HFFc6 (cell line): ENCODE measurements at places on chromosomes 7 and 10. TPM values are rescaled to one million over a fixed set of nuclear protein-coding genes. Genes with fewer than 3 reads are reported as not detected.
A peak's percentile ranks its signal among the peaks of the same experiment; 100 is the strongest.

The TACC2 gene
- 15.5 to 16.9 TPM (median 15.5 TPM) in 3 replicates for total RNA-seq

The WNT8B gene
- total RNA-seq, result not detected in 3 replicates

The MYH16 gene
- total RNA-seq, result not detected in 2 replicates

- no peak for DNase-seq
Observed at GRCh38 chr10:104069613-104070012, 16.1 kb downstream of the COL17A1 start.

DNA sequence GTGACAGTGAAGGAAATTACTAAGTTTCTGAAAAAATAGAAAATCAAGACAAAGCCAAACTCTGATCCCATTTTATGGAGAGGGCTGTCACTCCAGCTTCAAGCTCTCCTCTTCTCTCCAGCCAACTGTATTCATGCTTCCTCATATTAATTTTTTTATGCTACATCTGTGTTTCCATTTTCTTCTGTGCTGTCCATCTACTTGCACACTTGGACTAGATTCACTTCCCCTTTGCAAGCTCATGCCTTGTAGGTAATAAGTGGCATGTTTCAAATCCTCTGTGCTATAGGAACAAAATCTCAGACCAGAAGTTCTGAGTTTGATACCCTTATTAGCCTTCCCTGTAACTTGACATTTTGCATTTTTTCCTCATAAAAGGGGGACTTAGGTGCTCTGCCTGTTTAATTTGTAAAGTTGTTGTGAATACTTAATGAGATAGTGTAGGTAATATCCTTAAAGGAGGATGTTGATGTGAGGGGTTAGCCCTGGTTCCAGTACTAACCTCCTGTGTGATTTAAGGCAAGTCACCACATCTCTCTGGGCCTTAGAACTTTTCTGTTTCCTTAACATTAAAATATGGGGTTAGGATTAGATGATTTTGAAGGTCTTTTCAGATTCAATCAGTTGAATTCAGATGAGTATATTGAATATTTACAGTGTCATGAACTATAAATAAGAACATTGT, 358.8 kb downstream of the BBS9 start:
- no peak for DNase-seq

GRCh38 chr10:105586451-105587098, 945.5 kb downstream of the SORCS3 start:
- no peak for DNase-seq

DNA sequence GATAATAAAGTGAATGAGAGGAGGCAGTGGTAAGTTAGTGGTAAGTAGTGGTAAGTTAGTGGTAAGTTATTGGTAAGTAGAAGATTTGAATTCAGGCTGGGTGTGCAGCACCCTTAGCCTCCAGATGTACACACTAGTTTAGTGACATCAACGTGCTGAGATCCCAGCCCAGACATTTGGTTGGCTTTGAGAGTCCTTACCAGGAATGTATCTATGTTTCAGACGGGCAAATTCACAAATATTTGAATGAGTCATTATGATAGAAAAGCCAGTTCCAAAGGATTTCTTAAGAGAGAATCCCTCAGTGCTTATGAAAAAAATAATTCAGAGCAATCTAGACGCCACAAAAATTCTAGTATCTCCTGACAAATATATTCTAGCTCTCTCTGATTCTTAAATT, 70.0 kb downstream of the ARL4A start:
- peak; percentile 82 for DNase-seq

DNA sequence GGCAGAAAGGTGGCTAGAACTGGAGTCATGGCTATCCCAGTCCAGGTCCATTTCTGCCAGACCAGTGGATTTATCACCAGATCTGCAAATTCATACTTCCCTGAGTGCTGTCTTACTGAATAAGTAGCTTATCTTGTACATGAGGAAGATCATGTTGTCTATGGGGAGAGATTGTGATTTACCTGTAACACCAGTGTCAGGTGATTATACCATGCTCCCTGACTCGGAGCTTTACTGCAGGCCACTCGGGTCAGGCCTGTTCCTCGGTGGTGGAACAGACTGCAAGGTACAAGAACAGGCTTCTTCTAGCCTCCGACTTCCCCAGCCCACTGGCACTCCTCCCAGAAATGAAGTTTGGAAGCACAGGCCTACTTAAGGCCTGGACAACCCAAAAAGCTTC, 42.6 kb upstream of the DLG5 start:
- no peak for DNase-seq

DNA sequence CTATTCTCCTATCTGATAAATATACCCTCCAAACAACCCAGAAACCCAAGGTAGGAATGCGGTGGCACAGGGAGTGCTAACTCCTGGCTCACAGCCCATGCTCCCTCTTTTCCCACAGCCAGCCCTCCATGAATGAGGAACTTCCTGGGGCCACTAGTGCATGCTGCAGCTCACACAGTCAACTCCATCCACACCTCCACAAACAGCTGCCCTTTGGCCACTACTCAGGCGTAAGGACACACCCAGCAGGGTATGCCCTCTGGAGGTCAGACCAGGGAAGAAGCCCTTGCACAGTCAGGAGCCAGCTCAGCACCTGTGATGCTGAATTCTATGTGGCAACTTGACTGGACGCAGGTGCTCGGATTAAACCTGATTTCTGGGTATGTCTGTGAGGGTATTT, 85.2 kb upstream of the PIK3CG start:
- DNase-seq, result no peak

GRCh38 chr7:158705234-158705850, 738 bp upstream of the NCAPG2 start:
- no peak for DNase-seq
